ENCODE measurements at places on chromosomes 11 and 22.

GRCh38 chr11:70521475-70522308 lies 123.4 kb downstream of the CTTN start:
- peak; percentile 51 for DNase-seq

- no peak for DNase-seq
These were observed 9.4 kb downstream of the IGLL1 start for GRCh38 chr22:23570681-23571080.

DNA sequence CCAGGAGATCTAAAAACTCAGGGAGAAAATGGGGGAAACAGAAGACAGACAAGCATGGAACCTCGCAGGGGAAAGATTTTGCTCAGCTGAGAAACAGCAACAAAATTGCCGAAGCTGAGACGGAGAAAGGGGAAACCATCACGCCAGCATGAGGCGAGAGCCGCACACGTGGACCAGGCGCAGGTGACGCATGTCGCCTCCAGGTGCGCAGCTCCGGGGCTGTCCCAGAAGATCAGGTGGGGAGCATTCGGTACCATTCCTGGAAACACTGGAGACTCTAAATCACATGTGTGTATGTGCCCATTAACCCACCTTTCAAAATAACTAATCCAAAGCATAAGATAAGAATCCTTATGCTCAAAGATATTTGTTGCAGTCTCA lies 121.7 kb downstream of the BRD1 start:
- DNase-seq, result no peak

GRCh38 chr22:35783943-35784614 lies 66.4 kb downstream of the APOL5 start:
- DNase-seq, result no peak

DNA sequence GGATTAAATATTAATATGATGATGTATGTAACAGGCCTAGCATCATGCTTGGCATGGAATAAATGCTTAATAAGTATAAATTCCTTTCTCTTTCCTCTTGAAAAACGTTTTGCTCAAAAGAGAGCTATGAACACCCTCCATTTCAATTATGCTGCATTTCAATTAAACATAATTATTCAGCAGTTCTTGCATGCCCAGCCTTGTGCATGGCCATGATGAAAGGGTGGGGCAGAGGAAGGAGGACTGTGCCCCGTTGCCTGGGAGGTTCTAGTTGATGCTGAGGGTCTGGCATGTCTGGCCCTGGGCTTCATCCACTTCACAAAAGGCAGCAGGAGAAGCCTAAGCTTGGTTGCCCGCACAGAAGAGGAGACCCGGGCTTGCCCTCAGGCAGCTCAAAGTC lies 73.6 kb upstream of the PHOX2A start:
- no peak for DNase-seq

- DNase-seq, result peak; percentile 76
These were observed at the start of gene GLB1L3 for GRCh38 chr11:134275534-134276395. Gene GLB1L3 (plus strand): TSS chr11:134276379. CDS start chr11:134276741, 362 bp downstream.

DNA sequence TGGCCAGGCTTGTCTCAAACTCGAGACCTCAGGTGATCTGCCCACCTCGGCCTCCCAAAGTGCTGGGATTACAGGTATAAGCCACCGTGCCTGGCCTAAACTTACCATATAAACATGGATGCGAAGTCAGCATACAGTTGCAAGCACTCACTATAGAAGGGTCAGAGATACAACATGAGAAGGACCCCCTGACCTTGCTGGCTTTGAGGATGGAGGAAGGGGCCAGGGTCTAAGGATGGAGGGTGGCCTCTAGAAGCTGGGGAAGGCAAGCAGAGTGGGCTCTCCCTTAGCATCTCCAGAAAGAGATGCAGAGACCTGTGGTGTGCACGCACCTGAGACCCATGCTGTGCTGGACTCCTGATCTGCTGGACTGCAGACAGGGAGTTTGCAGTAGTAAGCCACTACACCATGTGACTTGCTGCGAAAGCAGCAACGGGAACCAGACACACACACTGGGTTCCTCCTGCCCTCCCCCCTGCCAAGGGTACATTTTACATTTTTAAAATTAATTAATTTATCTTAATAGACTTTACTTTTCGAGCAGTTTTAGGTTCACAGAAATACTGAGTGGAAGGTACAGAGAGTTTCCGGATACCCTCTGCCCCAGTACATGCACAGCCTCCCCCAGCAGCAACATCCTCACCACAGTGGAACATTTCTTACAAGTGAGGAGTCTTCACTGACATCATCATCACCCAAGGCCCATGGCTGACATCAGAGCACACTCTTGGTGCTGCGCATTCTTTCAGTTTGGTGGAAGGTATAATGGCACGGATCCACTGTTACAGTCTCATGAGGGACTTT lies 170.1 kb upstream of the B3GAT1 start:
- DNase-seq, result no peak

DNA sequence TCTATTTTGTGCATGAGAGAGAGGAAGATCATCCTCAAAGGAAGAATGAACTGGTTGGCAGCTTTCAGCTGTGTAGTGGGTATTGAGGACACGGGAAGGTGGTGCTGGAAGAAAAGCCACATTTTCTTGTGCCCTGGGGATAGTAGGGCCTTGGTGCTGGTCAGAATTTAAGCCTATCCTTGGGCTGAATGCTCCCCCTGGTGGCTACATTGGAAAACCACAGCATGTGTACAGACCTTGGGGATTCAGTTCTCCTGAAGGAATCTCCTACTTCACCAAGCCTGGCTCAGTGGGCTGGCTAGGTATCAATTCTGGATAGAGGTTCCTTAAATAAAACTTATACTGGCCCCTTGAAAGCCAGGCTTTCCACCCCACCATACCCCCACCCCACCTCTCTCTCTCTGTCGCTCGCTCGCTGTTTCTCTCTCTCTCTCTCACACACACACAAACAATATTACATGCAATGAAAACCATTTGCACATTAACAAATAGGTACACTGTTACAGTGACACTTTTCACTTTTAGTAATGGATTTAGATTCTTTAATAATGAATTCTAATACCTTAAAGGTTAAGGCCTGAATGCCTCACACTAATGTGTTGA lies 2.8 kb upstream of the OR51M1 start:
- peak; percentile 83 for DNase-seq

DNA sequence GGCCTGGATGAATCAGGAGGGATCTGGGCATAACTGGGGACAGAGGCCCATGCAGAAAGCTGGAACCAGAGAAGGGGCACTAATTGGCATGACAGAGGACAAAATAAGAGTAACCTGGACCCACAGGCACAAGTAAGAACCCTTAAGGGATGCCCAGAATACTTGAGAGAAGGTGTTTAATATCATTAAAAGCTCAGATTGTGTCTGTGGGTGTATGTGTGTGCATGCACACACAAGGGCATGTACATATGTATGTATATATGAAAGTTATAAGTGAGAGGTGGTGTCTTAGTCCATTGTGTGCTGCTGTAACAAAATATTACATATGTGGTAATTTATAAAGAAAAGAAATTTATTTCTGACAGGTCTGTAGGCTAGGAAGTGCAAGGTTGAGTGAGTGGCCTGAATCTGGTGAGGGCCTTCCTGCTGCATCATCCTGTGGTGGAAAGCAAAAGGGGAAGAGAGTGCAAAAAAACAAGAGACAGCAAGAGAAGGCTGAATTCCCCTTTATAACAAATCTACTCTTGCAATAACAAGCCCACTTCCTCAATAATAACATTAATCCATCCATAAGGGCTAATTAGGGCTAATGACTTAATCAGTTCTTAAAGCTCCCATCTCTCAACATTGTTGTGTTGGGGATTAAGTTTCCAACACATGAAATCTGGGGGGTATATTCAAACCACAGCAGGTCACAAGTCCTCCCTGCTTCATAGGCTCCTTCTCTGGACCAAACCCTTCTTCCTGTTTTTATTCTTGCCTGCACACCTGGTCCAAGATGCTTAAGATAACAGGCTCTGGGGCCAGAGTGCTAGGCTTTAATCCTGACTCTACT lies 68.3 kb upstream of the POU2AF2 start:
- DNase-seq, result no peak

DNA sequence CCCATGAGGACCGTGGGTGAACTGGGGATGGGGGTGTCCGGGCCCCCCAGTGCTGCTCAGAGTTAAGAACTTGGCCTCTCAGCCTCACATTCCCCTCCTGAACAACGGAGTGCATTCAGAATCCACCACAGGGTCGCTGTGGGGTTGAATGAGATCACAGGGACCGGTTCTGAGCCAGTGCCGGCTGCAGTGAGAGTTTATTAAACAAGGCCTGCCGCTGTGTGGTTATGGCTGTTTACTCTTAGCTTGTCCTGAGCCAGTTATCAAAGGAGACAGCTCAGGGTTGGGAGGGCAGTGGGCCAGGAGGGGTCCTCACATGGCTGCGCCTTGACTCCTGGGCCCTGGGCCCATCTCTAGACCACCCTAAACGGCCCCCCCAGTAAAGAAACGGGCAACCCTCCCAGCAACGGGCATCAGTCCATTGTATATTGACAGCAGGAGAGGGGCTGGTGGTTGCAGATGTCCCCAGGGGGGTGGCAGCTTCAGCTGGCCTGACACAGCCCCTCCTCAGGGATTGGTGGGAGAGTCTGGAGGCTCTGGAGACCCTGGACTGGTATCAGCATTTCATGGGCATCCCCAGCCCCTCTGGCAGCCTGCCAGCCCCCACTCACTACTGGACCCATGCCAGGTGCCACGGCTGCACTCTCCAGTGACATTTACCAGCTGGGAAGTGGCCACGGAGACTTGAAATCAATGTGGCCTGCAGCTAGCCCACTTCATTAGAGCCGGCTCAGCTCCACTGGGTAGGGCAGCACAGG lies 15.1 kb upstream of the CABP7 start:
- no peak for DNase-seq

DNA sequence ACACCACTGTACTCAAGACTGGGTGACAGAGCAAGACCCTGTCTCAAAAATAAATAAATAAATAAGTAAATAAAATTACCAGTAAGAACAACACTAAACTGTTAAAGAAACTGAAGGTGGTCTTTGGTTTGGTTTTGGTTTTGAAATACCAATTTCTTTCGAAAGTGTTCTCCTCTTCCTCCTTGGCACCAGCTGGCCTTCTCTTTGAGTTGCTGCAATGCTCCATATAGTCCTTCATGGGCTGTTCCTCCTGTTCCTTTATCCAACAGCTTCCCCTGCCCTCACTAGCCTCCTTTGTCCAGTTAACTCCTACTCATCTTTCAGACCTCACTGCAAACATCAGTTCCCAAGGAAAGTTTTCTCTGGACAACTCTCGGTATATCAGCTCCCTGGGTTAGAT lies 5.0 kb upstream of the UVRAG start:
- DNase-seq, result no peak

- DNase-seq, result no peak
These were observed 731.0 kb upstream of the CNTN5 start for GRCh38 chr11:98289617-98290263.

- DNase-seq, result no peak
These were observed 133.8 kb downstream of the OSBP2 start for GRCh38 chr22:30828187-30829155.

- DNase-seq, result peak; percentile 57
These were observed 47.4 kb downstream of the RPS6KA4 start for GRCh38 chr11:64406221-64406946.

GRCh38 chr11:75342966-75343870 lies 8.2 kb downstream of the ARRB1 start:
- peak; percentile 53 for DNase-seq

DNA sequence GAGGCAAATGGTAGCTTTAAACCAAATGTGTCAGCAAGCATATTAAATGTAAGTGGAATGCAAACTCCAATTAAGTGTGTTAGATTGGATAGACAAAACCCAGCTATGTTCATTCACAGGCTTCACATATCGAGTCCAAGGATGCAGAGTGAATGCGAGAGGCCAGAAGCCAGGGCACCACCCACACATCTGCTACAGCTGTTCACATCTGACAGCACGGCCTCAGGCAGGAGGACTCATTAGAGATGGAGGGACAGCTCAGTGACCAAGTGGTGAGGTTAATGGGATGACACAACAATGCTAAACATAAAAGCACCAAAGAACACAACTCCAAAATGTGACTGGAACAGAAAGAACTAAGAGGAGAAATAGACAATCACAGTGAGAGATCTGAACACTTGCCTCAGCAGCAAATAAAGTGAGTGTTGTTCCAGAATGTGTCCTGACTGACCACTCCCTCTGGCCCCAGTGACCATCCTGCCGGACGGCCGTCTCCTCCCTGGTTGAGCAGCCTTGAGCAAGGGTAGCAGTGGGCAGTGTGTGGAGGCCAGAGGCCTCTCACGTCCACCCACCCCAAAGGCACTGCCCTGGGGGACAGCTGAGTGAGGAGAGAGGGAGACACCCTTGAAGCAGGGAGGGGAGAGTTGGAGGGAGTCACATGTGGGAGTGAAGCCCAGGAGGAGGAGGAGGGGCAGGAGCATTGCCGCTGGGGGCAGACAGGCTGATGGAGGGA lies 23.8 kb downstream of the ALG12 start:
- DNase-seq, result no peak

DNA sequence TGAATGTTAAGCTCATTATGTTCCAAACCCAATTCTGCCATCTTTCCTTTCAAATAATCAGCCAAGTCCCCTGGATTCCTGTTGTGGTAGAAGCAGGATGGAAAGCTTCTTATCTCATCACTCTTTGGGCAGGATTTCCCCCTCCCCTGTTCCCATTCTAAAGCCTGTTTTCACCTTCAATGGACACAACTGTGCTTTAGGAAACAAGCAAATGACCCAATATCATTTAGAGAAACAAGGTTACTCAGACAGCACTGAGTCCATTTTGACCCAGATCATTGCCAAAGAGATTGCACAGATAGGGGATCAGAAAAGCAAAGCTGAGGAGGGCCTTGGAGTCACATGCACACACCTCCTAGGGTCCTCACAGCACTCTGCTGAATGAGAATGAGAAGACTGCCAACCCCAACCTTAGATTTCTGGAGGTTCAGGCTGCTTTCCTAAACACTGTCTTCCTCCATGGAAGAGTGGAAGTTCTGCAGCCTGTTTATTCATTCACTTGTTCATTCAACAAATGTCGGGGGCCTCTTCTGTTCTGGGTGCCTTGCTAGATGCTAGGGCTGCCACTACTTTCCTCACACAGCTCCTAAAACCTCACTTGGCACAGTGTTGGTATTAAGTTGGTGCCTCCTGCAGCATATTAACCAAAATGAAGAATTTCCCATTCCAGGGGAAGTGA lies 95.3 kb downstream of the ME3 start:
- DNase-seq, result no peak

- no peak for DNase-seq
These were observed 5.1 kb upstream of the APLP2 start for GRCh38 chr11:130064596-130064995.

DNA sequence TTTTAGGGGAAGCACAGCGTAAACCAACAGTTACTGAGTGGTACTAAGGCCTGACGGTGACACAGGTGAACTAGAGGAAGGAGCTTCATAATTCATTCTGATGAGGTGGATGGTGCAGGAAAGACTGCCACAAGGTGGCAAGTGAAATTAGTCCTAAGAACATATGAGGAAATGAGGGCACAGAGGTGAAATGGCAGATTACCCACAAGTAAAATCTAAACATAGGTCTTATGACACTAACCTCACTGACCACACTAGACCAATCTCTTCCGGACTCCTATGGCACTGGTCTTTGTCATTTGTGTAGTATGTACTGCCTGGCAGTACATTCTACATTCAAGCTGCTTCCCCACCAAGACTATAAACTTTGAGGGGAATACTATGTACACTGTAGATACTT lies 20.2 kb downstream of the GAB2 start:
- DNase-seq, result no peak
